ENCODE measurements at places on chromosomes 11 and 22.

GRCh38 chr22:43262990-43263644 lies 76.2 kb upstream of the TTLL12 start:
- H3K27ac ChIP-seq, result peak overlapping the region; percentile 62
- peak; percentile 41 for DNase-seq
- H3K4me3 ChIP-seq, result peak overlapping the region; percentile 63

- H3K36me3 ChIP-seq, result peaks cover 13% of the 10 kb centered on the region
- no peak overlapping the region for H3K27ac ChIP-seq
- peak overlapping the region; percentile 42 for H3K4me3 ChIP-seq
- peaks cover 27% of the 10 kb centered on the region for H3K4me1 ChIP-seq
- DNase-seq, result no peak
Observed at GRCh38 chr11:3058753-3059664, 1.8 kb upstream of the CARS1 start.

GRCh38 chr11:110366291-110366690 lies 63.5 kb upstream of the FDX1 start:
- H3K4me3 ChIP-seq, result no peak overlapping the region
- H3K36me3 ChIP-seq, result no peaks in the 10 kb centered on the region
- no peaks in the 10 kb centered on the region for H3K27me3 ChIP-seq
- peaks cover 6% of the 10 kb centered on the region for H3K4me1 ChIP-seq

DNA sequence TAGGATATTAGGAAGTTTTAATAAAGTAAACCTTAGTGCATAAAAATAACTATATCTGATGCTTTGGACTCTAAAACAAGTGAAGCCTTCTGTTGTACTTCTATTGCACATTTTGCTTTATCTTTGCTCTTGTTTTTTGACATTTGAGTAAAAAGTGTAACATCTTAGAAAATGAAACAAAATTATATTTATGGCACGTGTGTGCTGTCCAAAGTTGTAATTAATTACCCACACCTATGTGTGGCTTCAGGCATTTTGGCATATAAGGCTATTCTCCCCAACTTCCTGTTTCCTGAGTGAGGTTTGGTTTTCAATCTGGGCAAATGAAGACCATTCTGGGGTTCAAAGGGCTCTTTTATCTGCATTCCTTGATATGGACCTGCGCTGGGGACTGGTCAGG lies at the start of gene OOSP1:
OOSP1 (plus strand) TSS at position 301 of the 400 bp plus-strand sequence; CDS start at position 324, 23 bp downstream.
- H3K36me3 ChIP-seq, result no peaks in the 10 kb centered on the region
- H3K4me3 ChIP-seq, result no peak within 1 kb of the TSS
- H3K27me3 ChIP-seq, result peaks cover 12% of the 10 kb centered on the region
- H3K4me1 ChIP-seq, result no peaks in the 10 kb centered on the region
- DNase-seq, result no peak
- H3K27ac ChIP-seq, result no peak within 1 kb of the TSS

DNA sequence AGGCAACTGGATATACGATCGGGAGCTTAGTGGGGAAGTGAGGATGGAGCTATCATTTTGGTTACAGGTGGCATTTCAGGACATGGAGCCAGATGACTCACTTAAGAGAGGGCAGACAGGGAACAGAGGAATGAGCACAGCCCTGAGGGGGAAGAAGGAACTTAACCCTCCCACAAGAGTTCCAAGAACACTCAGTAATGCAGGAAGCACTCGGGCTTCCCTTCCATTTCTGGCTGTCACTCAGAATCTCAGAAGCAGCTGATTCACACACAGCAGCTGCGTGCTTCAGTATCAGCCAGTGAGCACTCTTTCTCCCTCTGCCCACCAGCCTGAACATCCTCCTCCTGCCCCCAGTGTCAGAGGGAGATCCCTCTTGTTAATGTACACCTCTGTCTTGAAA lies 34.8 kb downstream of the EFCAB6 start:
- no peaks in the 10 kb centered on the region for H3K4me1 ChIP-seq
- H3K36me3 ChIP-seq, result no peaks in the 10 kb centered on the region
- H3K27ac ChIP-seq, result no peak overlapping the region

- H3K36me3 ChIP-seq, result no peaks in the 10 kb centered on the region
- no peaks in the 10 kb centered on the region for H3K4me1 ChIP-seq
- H3K27ac ChIP-seq, result no peak overlapping the region
- DNase-seq, result no peak
Observed at GRCh38 chr11:26905368-26905767, 88.5 kb upstream of the FIBIN start.

DNA sequence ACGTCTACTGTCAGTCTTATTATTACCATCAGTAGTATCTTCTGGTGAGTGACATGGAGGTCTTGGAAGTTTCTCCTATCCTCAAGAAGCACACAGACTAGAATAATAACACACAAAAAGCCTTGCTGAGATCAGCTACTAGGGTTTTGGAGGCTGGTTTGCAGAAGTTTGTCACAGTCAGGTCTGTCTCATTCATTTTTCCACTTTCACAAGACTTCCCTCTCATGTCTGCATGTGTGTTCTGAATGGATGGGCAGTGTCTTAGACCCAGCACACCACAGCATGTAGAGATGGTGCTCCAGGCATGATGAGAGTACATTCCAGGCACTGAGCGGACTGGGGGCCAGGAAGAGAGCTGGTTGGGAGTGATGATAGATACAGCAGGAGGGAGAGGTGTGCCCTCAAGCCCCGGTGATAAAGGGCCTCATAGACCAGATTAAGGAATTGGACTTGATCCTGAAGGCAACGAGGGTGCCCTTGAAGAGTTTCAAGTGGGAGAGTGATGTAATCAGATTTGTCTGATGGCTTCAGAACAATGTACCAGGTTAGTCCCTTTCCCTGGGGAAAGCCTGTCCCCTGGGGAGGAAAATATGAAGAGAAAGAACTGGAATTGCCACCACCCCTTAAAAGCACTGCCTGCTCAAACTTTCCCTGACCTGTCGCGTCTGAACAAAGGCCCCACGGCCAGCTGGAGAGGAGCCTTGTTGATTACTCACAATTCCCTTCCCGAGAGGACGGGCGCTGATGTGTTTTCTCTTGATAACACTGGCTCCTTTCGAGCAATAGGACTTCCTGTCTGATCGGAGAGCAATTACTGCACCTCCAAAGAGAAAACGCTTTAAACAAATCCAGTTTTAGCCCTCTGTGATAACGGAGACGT lies 45.1 kb upstream of the LMO2 start:
- H3K27me3 ChIP-seq, result peaks cover 7% of the 10 kb centered on the region
- H3K4me3 ChIP-seq, result no peak overlapping the region
- no peak overlapping the region for H3K27ac ChIP-seq
- H3K36me3 ChIP-seq, result peaks cover 2% of the 10 kb centered on the region
- no peak for DNase-seq
- H3K4me1 ChIP-seq, result no peaks in the 10 kb centered on the region

DNA sequence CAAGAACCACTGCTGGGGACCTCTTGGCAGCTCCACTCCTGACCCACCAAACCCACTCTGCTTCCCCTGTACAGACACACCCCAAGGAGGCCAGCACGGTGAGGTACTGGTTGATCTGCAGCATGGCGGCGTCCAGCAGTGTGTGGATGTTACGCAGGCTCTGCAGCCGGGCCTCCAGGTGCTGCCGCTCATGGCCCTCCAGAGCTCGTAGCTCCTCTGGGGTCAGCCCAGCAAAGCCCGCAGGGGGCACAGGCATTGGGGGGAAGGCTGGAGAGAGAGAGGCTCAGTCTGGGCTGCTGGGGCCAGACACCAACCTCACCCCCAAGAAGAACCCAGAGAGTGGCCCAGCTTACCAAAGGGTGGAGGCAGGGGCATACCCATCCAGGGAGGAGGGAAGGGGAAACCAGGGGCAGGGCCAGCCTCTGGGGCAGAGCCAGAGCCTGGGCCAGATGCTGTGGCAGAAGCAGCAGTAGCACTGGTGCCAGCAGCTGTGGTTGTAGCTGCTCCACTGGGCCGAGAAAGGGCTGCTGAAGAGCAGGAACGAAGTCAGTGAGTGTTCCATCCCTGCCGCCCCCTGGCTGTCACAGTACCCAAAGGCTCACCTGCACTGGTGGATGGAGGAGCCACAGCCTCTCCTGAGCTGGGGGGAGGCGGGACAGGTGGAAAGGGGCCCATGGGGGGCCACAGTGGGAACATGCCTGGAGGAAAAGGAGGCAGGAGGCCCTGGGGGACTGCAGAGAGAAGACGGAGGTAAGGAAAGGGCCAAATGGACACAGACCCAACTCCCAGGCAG lies 4.5 kb downstream of the SYVN1 start:
- no peak overlapping the region for H3K27ac ChIP-seq
- DNase-seq, result peak; percentile 5
- no peak overlapping the region for H3K4me3 ChIP-seq
- H3K4me1 ChIP-seq, result peaks cover 21% of the 10 kb centered on the region
- H3K36me3 ChIP-seq, result peaks cover 28% of the 10 kb centered on the region
- H3K27me3 ChIP-seq, result no peaks in the 10 kb centered on the region

DNA sequence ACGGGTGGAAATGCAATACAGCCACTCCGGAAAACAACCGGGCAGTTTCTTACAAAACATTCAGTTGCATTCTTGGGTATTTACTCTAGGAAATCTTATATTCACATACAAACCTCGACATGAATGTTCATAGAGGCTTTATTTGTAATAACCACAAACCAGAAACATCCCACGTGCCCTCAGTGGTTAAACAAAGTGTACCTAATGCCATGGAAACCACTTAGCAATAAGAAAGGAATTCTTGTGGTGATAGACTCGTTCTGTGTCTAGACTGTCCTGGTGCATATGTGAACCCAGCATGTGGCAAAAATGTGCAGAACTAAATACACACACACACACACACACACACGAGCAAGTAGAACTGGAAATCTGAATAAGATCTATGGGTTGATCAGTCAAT lies 1073.3 kb downstream of the TBC1D22A start:
- no peaks in the 10 kb centered on the region for H3K4me1 ChIP-seq
- DNase-seq, result no peak
- H3K27ac ChIP-seq, result no peak overlapping the region
- peaks cover 22% of the 10 kb centered on the region for H3K27me3 ChIP-seq

- H3K27me3 ChIP-seq, result no peaks in the 10 kb centered on the region
- H3K4me1 ChIP-seq, result peaks cover 44% of the 10 kb centered on the region
- no peak for DNase-seq
- no peaks in the 10 kb centered on the region for H3K36me3 ChIP-seq
Observed at GRCh38 chr11:68338051-68338780, 25.8 kb downstream of the LRP5 start.

DNA sequence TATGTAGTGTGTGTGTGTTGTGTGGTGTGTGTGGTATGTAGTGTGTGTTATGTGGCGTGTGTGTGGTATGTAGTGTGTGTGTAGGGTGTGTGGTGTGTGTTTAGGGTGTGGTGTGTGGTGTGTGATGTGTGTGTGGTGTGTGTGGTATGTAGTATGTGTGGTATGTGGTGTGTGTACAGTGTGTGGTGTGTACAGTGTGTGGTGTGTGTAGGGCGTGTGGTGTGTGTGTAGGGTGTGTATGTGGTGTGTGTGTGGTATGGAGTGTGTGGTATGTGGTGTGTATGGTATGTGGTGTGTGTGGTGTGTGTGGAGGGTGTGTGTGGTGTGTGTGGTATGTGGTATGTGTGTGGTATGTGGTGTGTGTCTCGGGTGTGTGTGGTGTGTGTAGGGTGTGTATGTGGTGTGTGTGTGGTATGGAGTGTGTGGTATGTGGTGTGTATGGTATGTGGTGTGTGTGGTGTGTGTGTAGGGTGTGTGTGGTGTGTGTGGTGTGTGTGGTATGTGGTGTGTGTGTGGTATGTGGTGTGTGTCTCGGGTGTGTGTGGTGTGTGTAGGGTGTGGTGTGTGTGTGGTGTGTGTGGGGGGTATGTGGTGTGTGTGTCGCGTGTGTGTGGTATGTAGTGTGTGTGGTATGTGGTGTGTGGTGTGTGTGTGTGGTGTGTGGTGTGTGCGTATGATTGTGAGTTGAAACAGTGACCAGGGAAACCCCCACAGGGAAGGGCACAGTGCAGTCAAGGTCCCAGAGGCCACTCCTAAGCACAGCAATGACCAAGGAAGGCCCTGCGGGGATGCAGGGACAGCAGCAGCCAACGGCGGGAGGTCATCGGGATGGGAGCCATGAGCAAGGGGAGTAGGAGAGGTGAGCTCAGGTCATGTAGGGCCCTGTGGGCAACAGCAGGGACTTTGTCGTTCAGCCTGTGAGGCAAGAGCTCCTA lies 2.9 kb upstream of the PPP6R2 start:
- no peaks in the 10 kb centered on the region for H3K36me3 ChIP-seq
- no peaks in the 10 kb centered on the region for H3K27me3 ChIP-seq

DNA sequence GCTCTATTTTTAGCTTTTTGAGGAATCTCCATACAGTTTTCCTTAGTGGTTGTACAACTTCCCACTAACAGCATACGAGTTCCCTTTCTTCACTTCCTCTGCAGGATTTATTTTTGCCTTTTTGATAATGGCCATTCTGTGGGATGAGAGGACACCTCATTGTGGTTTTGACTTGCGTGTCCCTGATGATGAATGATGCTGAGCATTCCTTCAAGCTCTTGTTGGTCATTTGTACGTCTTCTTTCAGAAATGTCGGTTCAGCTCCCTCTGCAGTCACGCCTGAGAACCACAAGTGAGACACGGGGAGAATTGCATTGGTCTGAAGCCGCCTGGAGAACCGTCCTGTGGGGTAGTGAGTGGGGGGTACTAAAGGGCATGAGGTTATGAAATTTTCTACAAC lies 2.0 kb upstream of the KRTAP5-10 start:
- H3K36me3 ChIP-seq, result no peaks in the 10 kb centered on the region
- H3K4me3 ChIP-seq, result no peak overlapping the region
- peak; percentile 16 for DNase-seq
- no peaks in the 10 kb centered on the region for H3K4me1 ChIP-seq
- H3K27ac ChIP-seq, result no peak overlapping the region
- peaks cover 45% of the 10 kb centered on the region for H3K27me3 ChIP-seq

GRCh38 chr22:43228330-43228729 lies 41.4 kb upstream of the TTLL12 start:
- H3K4me1 ChIP-seq, result peaks cover 11% of the 10 kb centered on the region
- DNase-seq, result peak; percentile 51
- no peak overlapping the region for H3K4me3 ChIP-seq
- H3K27ac ChIP-seq, result peak overlapping the region; percentile 55
- H3K36me3 ChIP-seq, result no peaks in the 10 kb centered on the region
- peaks cover 4% of the 10 kb centered on the region for H3K27me3 ChIP-seq

- no peaks in the 10 kb centered on the region for H3K4me1 ChIP-seq
- no peaks in the 10 kb centered on the region for H3K36me3 ChIP-seq
- H3K27me3 ChIP-seq, result no peaks in the 10 kb centered on the region
- no peak for DNase-seq
- H3K27ac ChIP-seq, result no peak overlapping the region
- H3K4me3 ChIP-seq, result no peak overlapping the region
Observed at GRCh38 chr11:15875943-15876342, 480.4 kb downstream of the SOX6 start.

DNA sequence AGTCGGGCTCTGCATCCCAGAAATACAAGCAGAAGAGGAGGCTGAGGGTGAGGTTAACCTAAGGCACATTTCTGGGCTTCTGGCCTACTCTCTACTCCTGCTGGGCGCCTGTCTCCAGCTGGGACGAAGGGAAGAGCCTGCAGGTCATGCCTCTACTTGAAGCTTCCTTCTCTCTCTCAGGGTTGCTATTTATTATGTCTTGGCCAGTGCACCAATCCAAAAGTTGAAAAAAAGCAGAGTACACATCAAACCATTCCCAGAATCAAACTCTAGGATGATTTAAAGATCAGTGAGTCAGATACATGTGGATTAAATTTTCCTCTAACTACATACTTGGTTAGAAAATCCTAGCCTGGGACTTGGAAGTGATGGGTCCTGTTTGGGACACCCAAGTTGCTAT lies 60.2 kb upstream of the CDON start:
- H3K4me1 ChIP-seq, result no peaks in the 10 kb centered on the region
- H3K27me3 ChIP-seq, result no peaks in the 10 kb centered on the region
- H3K27ac ChIP-seq, result no peak overlapping the region
- no peak overlapping the region for H3K4me3 ChIP-seq
- no peaks in the 10 kb centered on the region for H3K36me3 ChIP-seq

Data from activated naive CD8-positive, alpha-beta T cell treated with anti-CD3 and anti-CD28 coated beads, Interleukin-2, amount 50 U/mL, for 24 hours (primary cell).